GOT3 (cell line): ENCODE measurements at places on chromosomes 6 and 20.

DNA sequence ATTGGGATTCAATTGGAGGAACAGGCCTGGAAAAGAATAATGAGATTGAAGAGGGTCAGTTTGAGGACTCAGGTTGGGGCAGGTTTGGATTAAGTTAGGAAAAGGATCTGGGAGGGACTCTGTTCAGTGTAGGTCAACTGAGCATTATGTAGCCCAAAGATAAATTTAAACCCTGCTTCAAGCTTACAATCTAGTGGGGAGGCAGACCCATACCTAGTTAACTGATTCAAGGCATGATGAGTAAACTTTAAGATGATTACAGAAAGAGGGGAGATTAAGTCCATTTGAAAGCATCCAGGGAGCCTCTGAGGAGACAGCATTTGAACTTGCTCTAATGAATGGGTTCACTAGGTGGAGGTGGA, 11.4 kb upstream of the LTA start:
- no peak for DNase-seq

DNA sequence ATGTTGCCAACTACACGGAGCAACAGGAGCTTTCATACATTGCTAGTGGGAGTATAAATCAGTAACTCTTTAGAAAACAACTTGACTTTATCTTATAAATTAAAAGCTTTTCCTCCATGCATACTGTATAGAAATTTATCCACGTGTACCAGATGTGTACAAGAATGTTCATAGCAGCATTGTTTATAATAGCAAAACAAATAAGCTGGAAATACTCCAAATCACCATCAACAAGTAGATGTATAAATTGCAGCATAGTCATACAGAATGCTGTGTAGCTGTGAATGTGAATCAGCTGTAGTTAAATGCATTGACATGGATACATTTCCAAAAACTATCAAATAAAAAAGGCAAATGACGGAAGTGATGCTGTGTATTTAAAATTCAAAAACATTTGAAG, 6.0 kb downstream of the PSMF1 start:
- no peak for DNase-seq

GRCh38 chr6:121403964-121404363, 31.5 kb upstream of the GJA1 start:
- no peak for DNase-seq

GRCh38 chr6:3209114-3210023, 18.1 kb downstream of the TUBB2B start:
- DNase-seq = peak; percentile 82

DNA sequence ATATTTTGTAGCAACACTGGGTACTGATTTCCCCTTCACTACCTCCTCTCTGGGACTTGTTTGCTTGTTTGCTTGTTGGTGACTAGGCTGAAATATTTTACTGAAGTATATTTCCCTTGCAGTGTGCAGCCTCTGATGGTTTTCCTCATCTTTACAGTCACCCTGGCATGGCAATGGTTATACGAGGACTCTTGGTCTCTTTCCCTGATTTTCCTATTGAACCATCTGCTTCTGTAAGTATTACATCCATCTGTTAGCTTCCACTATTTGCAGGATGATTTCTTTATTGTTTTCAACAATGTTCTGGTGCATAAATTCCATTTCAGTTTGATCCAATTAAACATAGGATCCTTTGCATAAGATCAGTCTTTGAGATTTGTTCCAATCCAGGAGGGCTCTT, 465.1 kb downstream of the MEI4 start:
- no peak for DNase-seq

DNA sequence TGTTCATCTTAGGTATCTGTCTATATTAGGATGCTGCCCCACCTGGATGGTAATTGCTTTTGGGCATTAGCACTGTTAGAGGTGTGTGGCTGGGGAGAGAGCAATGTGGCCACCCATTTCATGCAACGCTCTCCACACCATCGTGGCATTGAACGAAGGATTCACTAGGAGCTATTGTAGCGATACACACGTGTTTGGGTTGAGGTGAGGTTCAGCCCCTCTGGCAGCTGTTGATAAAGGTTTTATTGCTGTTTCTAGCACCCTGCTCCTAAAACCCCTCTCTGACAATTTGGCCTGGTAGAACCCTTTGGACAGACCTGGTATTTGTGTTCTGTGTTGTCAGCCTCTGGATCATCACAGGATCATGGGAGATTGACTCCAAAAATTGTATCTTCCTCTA, 280.9 kb downstream of the PRL start:
- no peak for DNase-seq

GRCh38 chr6:160040527-160041264, 71.8 kb downstream of the IGF2R start:
- no peak for DNase-seq

DNA sequence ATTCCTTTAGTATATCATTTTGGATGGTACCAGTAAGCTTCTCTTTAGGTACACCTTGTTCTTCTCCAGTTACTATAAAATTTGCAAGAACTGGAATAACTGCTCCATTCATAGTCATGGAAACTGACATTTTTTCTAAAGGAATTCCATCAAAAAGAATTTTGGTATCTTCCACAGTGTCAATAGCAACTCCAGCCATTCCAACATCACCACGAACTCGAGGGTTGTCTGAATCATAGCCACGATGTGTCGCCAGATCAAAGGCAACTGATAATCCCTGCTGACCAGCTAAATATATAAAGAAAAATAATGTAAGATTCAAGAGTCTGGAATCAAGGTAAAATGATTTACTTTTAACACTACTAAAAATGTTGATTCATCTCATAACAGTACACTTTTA, 5.3 kb downstream of the MMUT start:
- no peak for DNase-seq

DNA sequence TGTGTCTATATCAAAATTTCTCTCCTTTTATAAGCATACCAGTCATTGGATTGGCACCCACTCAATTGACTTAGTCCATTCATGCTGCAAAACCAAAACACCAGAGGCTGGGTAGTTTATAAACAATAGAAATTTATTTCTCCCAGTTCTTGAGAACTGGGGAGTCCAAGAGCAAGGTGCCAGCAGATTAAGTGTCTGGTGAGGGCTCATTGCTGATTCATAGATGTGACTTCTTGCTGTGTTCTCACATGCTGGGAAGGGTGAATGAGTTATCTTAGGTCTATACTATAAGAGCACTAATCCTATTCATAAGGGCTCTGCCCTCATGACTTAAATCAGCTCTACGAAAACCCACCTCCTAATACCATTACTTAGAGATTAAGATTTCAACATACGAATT, 501.4 kb downstream of the EPM2A start:
- DNase-seq = no peak

DNA sequence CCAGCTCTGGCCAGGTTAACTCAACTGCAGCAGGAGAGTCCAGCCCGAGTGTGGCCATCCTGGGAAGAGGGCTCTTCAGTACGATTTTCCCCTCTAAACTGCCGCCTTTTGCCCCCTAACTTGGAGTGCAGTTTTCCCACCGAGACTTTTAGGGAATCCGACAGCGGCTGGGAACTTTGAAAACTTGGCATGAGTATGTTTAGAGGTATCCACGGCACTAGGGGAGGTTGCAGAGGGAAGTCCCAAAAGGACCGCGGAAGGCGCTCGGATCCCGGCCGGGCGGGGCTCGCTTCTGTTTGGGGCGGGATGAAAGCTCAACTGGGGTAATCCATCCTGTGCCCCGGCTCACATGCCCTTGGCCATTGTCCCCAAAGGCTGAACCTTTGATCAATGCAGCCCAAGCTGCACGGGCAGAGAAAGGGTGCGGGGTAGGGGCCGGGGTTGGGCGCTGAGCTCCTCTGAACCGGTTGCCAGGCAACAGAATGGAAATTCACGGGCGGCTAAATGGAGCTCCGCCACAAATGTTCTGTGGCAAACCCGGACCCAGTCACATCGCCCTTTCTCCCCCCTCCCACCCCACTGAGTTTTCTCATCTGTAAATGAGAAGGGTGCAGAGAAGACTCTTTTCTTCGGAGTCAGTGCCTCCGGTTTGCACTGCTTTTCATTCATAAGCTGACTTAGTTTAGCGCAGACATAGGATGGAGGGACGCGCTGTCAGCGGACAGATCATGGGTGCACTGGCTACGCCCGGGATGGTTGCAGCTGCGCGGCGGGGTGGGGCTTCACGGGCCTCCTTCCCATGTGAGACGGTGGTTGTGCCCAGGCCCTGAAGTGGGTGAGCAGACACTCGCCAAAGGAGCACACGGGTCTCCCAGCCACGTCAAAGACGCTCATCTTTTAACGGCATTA, 2.3 kb downstream of the BMP6 start:
- DNase-seq = no peak
